Spinal cord (tissue), 10 donors: ENCODE measurements at places on chromosomes 4 and X.
A peak's percentile ranks its signal among the peaks of the same experiment; 100 is the strongest.

DNA sequence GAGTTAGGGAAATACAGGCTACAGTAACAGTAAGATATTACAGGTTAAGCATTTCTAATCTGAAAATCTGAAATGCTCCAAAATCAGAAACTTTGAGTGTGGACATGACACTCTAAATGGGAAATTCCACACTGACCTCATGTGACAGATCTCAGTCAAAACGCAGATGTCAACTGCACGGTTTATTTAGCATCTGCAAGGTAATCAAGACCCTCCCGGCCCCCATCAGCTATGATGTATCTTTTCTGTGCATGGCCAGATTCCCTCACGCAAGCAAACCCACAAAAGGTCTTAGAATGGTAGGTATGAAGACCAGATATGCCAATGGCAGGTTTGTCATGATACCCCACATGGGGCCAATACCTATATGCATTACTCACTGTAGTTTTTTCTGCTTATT, 82.8 kb downstream of the COQ2 start:
- no peak for DNase-seq

DNA sequence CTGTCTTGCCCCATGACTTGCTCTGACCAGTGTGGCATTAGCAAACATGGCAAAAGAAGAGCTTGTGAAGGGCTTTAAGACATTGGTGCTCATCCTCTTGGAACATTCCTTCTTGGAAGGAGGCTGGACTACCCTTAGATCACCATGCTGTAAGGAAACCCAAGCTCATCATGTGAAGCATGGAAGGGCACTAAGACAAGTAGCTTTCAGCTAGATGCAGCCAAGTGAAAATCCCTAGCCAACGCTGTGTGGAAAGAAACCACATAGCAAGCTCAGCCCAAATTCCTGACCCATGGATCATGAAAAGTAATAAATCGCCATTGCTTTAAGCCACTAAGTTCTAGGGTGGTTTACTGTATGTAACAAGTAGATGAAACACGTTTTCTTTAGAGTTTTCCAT, 12.4 kb upstream of the PACRGL start:
- no peak for DNase-seq

DNA sequence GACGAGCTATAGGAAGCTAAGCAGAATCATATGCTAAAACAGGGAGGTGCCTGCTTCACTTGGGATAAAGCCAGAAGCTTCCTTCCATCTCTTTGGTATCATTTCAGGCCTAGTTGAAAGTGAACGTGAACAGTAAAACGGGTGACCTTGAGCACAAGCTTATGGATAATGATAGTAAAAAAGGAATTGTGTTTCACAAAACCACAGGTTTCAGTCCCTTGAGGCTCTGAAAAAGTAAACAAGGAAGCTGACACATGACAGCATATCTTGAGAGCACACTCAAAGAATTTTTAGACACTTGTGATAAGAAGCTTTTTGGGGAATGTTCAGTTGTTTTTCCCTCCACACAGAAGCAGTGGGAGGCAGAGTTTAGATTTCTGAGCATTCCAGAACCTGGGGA, 286.1 kb downstream of the DCHS2 start:
- no peak for DNase-seq

GRCh38 chrX:8783097-8783713, 18.0 kb downstream of the FAM9A start:
- no peak for DNase-seq

DNA sequence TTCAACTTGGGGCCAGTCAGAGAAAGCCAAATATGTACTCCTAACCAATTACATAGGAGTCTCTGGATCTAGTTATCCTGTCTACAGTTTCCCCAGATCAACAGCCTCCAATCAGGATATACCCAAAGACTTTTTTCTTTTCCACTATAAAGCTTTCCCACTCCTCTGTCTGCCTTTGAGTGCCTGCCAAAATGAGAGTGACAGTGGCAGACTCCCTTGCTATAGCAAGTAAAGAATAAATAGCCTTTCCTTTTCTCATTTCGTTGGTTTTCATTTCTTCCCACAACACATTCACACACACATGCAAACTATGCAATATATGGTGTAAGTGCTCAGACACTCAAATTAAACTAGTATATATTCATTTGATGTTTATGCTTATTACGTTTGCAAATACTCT, 302.4 kb upstream of the TACR3 start:
- peak; percentile 74 for DNase-seq

DNA sequence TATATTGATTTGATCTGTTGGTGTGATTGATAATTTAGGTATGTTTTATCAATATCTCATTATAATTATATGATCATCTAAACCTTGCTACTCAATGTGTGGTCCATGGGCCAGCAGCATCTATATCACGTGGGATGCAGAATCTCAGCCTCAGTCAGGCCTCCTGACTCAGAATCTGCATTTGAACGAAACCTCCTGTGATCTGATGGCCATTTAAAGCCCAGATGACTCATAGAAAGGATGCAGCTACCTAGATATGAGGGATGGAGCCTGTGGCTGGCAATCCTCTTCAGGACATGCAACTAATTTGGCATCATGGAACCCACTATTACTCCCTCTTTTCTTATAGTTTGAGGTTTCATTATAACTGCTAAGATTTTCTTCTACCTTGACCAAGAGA, 11.3 kb upstream of the CHRNA9 start:
- no peak for DNase-seq

DNA sequence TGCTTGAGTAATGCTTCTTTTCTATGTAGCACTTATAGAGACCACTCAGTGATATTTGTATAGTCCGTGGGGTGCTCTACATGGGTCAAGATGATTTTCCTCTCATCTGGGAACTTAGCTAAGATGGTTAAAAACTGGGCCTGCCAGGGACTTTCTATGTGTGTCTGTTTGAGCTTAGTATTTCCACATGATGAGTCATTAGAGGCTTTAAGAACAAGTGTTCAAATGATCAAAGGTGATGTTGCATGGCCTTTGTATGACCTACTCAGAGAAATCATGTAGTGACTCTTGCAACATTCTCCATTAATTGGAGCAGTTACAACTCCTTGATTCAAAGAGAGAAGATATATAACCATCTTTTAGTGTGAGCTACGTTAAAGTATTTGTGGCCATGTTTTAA, 1480.5 kb upstream of the IGFBP7 start:
- no peak for DNase-seq

- no peak for DNase-seq
Observed at GRCh38 chr4:68299492-68300457, 50.1 kb downstream of the YTHDC1 start.

GRCh38 chr4:173449380-173449717, 50.4 kb upstream of the SCRG1 start:
- DNase-seq: no peak

DNA sequence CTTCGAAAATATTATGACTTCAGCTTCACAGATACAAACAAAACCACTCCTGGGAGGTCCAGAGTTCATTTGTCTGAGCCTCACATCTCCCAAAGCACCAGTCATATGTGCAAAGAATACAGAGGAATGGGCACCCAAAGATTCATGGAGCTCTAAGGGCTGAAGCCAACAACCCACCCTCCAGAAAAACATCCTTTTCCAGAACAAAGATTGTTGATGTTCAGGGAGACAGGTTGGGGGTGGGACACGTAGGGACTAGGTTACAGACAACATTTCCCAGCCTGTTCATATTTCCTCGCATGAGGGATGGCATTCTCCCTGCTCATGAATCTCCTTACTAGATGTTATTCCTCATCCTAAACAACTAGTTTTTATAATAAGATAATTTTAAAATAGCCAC, 71.2 kb downstream of the METTL14 start:
- no peak for DNase-seq

DNA sequence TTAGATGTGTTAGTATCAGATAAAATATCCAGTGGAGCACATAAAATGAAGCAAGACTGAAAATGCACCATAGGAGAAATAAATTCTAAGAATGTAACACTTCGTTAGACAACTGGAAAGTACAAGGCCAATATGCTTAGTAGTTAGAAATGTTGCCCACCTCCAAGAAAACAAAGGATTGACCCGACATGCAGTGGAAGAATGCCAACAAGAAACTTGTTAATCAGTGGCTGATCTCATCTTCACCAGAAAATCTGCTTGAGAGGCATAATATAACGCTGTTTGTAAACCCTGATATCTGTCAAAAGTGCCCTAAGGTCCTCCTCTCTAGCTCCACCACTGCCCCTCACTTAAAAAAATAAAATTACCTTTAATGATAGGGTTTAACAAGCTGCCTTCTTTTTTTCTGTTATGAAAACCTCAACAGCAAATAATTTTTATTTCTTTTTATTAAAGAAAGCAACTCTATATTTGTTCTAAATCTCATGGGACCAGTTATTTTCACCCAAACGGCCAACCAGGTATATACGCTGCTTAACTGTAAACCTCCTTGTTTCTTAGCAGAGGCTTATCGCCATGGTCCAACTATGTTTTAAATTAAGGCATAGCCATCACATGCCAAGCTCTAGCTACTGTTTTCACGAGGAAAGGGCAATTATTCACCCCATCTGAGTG, 1.8 kb downstream of the RASGEF1B start:
- peak; percentile 35 for DNase-seq

- DNase-seq: no peak
Observed at GRCh38 chrX:9746148-9746888, 19.3 kb downstream of the GPR143 start.

GRCh38 chrX:40224658-40225057, 126.9 kb upstream of the BCOR start:
- no peak for DNase-seq

- DNase-seq: no peak
Observed at GRCh38 chrX:150887906-150888465, 10.5 kb downstream of the CD99L2 start.

DNA sequence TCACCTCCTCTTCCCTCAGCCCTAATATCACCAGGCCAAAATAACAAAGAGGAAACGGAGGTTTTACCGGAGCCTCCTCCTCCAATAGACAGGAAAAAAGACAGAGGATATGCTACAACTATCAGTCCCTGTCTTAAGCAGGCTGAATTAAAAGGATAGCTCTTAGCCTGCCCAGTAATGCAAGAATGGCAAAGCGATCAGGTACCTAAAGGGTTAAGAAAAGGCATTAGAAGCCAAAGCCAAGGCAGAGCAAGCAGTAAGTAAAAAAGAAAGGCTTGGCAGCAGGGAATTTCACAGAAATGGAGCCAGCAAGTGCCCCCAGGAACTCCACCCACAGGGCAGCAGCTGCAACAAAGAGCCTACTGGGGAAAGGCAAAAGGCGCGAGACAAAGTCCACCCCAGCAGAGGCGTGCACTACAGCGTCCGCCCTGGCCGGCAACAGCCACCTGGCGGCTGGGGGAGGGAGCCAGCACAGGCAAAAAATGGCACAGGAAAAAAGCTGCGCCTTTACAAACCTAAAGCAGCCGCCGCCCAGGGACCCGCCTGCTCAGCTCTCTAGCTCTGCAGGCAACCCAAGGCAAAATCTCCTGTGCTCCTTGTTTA, 220.6 kb upstream of the ZC4H2 start:
- DNase-seq: peak; percentile 5

- DNase-seq: peak; percentile 9
Observed at GRCh38 chrX:29824176-29824906, 391.0 kb upstream of the MAGEB2 start.

DNA sequence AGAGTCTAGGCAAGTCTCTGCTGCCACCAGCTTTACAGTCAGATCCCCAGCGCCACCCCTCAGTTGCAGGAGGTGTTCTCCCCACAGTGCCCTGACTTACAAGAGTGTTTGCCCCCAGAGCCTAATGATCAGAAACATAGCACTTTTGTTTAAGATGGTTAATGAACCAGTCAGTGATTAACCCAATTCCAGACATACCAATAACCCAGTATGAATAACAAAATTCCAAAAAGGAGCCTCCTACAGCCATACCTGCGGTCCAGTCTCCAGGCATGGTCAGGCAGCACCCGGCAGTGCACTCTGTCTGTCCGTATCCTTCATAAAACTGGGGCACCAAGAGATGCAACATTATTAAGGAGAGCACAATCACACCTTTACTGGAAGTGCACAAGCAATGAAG, 30.7 kb upstream of the CENPU start:
- DNase-seq: no peak

DNA sequence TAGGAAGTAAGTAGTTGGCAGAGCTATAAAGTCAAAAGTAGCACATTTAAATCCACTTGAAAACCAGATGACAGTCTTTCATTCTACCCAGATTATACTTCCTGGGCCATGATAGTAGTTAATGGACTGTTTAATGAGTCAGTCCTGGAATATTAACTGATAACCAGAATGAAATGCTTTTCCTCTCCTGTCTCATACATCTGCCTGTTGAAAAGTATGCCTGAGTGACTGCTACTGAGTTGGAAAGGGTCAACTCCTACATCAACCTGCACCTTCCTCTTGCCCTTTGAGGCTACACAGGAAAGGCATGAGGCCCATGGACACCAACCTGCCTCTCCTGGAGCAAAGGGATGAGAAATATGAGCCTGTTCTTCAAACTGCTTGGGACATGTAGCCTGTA, 36.0 kb upstream of the COX7B2 start:
- no peak for DNase-seq

DNA sequence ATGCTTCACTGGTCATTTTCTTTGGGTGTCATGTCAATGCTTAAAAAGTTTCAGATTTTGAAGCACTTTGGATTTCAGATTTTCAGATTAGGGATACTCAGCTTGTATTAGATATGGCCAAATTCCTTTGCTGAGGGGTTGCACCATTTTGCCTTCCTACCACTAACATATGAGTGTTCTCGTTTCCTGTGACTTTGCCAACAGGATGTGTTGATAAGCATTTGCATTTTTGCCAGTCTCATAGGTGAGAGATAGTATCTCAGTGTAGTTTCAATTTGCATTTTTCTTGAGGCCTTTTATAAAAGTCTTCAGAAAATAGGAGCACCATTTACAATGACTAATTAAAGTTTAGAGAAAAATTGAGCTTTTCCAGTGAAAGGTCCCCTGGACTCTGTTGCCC, 71.6 kb upstream of the CLCN4 start:
- no peak for DNase-seq

- DNase-seq: no peak
Observed at GRCh38 chr4:186695392-186695791, 28.3 kb downstream of the FAT1 start.

- DNase-seq: no peak
Observed at GRCh38 chr4:101288365-101289145, 58.8 kb downstream of the PPP3CA start.

GRCh38 chr4:166165829-166166420, 292.9 kb downstream of the TLL1 start:
- DNase-seq: peak; percentile 98

- no peak for DNase-seq
Observed at GRCh38 chr4:11014199-11014598, 329.6 kb upstream of the CLNK start.

DNA sequence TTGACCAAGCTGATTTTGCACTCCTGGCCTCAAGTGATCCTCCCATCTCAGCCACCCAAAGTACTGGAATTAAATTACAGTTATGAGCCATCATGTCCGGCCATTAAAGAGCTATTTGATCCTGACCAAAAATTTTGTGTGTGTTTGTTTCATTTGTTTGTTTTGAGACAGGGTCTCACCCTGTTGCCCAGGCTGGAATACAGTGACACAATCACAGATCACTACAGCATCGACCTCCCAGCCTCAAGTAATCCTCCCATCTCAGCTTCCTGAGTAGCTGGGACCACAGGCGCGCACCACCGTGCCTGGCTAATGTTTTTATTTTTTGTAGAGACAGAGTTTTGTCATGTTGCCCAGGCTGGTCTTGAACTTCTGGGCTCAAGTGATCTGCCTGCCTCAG, 82.9 kb upstream of the RBPJ start:
- DNase-seq: no peak

GRCh38 chrX:119401569-119401968, 2.4 kb downstream of the SLC25A43 start:
- no peak for DNase-seq

- DNase-seq: no peak
Observed at GRCh38 chr4:128955751-128956150, 137.6 kb downstream of the SCLT1 start.

GRCh38 chr4:825063-825970, 612 bp downstream of the CPLX1 start:
- no peak for DNase-seq
